ENCODE measurements at places on chromosomes 5 and 9.

- no peak for DNase-seq
Measured at GRCh38 chr9:133614056-133614455, 4.9 kb upstream of the FAM163B start.

- DNase-seq: no peak
Measured at GRCh38 chr9:135281791-135282737, 194.6 kb downstream of the OLFM1 start.

DNA sequence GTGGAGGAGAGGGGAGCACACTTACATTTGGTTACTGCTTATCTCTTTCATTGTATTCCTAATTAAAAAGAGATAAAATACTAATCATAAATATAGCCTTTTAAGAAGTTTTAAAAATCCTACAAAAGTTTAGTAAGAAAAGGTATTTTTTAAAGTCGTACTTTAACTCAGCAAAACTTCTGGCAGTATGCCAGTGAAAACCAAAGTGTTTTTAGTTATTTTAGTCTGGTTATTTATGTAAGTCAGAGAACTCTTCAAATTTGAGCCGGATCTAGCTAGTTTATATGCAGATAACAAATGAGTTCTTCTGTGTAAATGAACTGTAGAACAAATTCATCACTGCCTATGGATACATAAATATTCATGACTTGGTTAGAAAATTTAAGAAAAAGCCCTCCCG, 36.5 kb upstream of the ANKDD1B start:
- DNase-seq: no peak

DNA sequence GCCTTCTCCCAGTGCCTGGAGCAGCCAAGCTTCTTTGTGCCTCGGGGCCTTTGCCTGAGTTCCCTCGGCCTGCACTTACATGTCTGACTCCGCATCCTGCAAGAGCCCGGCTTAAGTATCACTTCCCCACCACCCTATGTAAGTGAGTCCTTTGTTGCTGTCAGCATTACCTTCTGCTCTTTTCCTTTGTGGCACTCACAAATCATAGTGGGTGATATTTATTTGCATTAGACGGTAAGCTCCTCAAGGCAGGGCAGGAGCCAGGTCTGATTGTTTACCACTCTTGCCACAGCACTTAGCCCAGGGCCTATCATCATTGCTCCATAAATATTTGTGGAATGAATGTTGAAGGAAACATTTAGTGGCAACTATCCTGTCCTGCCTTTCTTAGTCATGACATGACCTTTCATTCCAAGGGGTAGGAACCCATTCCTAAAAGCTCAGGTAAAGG, 4.8 kb downstream of the GM2A start:
- DNase-seq: no peak
